Thoracic aorta (tissue), 2 donors: ENCODE measurements at places on chromosomes 7 and 10.

GRCh38 chr7:108016841-108017775, 14.1 kb upstream of the LAMB1 start:
- no peaks in the 10 kb centered on the region for H3K36me3 ChIP-seq
- no peak overlapping the region for H3K4me3 ChIP-seq
- no peak for DNase-seq
- no peak overlapping the region for H3K27ac ChIP-seq

GRCh38 chr7:84783141-84783778, 403.6 kb downstream of the SEMA3D start:
- no peak overlapping the region for H3K27ac ChIP-seq
- no peaks in the 10 kb centered on the region for H3K4me1 ChIP-seq
- H3K4me3 ChIP-seq = no peak overlapping the region
- H3K36me3 ChIP-seq = no peaks in the 10 kb centered on the region
- no peak for DNase-seq

- no peaks in the 10 kb centered on the region for H3K36me3 ChIP-seq
- peaks cover 13% of the 10 kb centered on the region for H3K4me1 ChIP-seq
- no peak overlapping the region for H3K4me3 ChIP-seq
- H3K27me3 ChIP-seq = no peaks in the 10 kb centered on the region
- DNase-seq = no peak
Measured at GRCh38 chr10:68154211-68154497, 44.9 kb downstream of the MYPN start.

DNA sequence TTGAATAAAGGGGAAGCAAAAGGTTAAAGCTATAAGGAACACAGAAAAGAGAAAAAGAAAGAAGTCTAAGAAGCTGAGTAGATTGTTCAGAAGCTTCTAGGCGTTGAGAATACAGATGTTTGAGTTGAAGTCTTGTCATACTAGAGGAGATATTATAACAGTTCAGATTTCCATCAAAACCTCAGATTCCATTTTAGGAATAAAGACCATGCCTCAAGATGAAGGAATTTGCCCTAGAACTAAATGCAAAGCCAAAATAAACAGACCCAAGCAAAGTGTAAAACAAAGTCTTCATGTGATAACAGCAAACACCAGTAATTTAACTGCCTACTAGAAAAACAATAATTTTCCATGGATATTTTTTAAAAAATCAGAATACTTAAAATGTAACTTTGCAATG, 476.5 kb upstream of the POT1 start:
- H3K4me3 ChIP-seq = no peak overlapping the region
- H3K36me3 ChIP-seq = no peaks in the 10 kb centered on the region
- no peak for DNase-seq

GRCh38 chr10:131021246-131021895, 290.1 kb downstream of the TCERG1L start:
- DNase-seq = no peak
- no peak overlapping the region for H3K27ac ChIP-seq
- H3K27me3 ChIP-seq = no peaks in the 10 kb centered on the region
- H3K4me3 ChIP-seq = no peak overlapping the region

DNA sequence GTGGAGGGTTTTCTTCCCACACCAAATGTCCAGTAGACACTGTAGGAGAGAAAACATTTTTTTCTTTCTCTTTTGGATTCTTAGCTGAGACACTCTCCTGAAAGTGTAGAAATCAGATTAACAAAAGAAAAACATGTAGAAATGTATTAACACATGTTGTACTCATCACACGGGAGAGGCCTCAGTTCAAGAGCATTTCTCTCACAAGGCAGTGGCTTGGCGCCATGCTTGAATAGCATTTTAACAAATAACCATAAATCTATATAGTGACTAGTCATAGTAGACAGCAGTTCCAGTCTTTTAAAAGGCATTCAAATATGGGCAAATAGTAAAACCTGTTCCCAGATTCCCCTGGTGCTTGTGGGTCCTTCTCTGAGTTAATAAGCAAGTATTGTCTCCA, 38.3 kb upstream of the GHITM start:
- no peak for DNase-seq
- H3K27ac ChIP-seq = no peak overlapping the region
- H3K36me3 ChIP-seq = no peaks in the 10 kb centered on the region

DNA sequence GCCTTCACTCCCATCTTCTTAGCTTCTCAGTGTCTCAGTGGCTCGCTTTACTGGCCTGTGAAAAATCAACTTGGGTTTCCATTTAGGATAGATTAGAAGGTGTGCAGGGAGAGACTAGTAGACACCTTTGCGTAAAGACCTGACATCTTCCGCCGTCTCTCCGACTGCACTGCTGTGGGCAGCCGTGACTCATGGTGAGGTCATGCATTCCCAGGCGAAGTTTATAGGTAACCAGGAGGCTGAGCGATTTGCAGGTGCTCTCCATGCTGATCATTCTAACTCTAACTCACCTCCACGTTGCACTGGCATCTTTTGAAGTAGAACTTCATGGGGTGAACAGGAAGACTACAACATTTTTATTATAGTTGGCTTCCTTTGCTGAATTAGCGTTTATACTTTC, 68.0 kb upstream of the ZNF438 start:
- no peak overlapping the region for H3K4me3 ChIP-seq
- H3K4me1 ChIP-seq = peaks cover 3% of the 10 kb centered on the region
- DNase-seq = no peak
- no peaks in the 10 kb centered on the region for H3K27me3 ChIP-seq

DNA sequence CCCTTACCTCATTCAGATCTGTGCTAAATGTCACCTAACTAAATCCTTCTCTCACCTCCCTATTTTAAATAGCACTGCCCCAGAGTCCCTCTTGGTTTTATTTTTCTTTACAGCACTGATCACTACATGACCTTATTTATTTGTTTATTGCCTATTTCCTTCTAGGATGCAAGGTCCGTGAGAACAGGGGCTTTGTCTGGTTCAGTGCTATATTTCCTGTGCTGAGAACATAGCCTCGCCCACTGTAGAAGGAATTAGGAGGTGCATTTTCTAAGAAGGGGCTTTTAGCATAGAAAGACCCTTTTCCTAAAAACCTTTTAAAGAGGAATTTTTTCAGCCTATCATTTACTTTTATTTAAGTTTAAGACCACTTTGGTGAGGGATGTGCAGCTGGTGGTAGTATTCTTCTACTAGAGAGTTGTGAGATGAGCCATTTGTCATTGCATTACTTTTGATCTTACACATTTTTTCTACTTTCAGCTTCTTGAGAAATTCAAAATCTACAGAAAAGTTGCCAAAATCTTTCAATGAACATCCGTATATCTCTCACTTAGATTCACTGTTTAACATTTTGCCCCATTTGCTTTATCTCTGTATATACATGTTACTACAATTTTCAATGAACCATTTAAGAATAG, 13.5 kb upstream of the PCGF5 start:
- H3K36me3 ChIP-seq = no peaks in the 10 kb centered on the region
- H3K27ac ChIP-seq = no peak overlapping the region
- no peak overlapping the region for H3K4me3 ChIP-seq
- DNase-seq = no peak
